ENCODE measurements at places on chromosomes 12 and 14. TPM values are rescaled to one million over a fixed set of nuclear protein-coding genes. Genes with fewer than 3 reads are reported as not detected.

DNA sequence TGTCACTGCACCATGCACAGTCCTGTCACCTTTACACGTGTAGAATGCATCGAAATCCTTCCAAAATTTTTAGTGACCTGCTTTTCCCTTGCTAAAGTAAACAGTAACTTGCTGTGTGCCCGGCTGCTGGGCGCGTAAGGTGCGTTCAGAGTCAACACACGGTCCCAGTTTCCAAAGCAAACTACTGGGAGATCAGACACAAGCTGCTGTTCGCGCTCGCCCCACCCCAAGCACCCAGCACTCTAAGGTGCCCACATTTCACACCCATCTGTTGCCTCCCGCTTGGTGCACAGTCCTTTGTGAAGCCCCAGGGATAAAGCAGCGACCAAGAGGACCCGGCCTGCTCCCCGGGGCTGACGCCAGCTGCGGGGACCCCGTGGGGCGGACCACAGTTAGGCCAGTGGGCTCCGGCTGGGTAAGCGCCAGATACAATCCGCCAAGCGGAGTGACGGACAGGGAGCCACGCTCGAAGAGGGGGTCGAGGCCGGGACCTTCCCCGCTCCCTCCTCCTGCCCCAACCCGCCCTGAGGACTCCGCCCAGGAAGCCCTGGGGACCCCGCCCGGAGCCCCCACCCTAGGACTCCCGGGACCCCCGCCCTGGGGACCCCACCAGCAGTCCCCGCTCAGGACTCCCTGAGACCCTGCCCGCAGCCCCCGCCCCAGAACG lies 633 bp downstream of the STX2 start:
- DNase-seq, result peak; percentile 7
- H3K36me3 ChIP-seq, result 0 out of 2 replicates have a peak, but pooled peaks cover 3% of the 10 kb centered on the region
- no peaks in the 10 kb centered on the region for H3K27me3 ChIP-seq
- H3K27ac ChIP-seq, result peak overlapping the region; percentile 77
- peaks cover 39% of the 10 kb centered on the region for H3K4me1 ChIP-seq
- H3K4me3 ChIP-seq, result peak overlapping the region; percentile 98

DNA sequence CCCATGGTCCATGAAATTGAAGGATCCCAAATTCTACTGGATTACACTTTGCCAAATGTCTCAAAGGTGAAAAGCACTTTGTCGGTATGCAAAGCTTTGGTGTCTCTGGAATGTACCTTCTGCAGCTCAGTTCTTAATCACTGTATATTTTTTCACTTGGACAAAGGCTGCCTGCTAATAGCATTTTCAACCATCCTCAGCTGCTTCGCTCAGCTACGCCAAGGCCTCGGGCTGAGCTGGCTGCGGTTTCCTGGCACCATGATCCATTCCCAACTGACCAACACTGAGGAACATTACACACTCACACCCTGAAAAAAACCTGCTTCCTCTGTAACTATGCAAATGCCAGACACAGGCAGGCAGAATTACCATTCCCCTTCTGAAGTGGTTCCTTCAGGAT lies 335.2 kb downstream of the DPF3 start:
- H3K4me1 ChIP-seq, result peaks cover 37% of the 10 kb centered on the region
- peak; percentile 82 for DNase-seq
- peak overlapping the region; percentile 83 for H3K27ac ChIP-seq
- H3K4me3 ChIP-seq, result peak overlapping the region; percentile 57
- H3K36me3 ChIP-seq, result no peaks in the 10 kb centered on the region
- H3K27me3 ChIP-seq, result peaks cover 3% of the 10 kb centered on the region

GZMH gene
- total RNA-seq, result not detected

GRCh38 chr12:29610473-29611170 lies 113.1 kb upstream of the OVCH1 start:
- no peaks in the 10 kb centered on the region for H3K27me3 ChIP-seq
- no peaks in the 10 kb centered on the region for H3K4me1 ChIP-seq
- H3K36me3 ChIP-seq, result no peaks in the 10 kb centered on the region
- H3K27ac ChIP-seq, result no peak overlapping the region
- H3K4me3 ChIP-seq, result no peak overlapping the region

- H3K36me3 ChIP-seq, result peaks cover 33% of the 10 kb centered on the region
- no peaks in the 10 kb centered on the region for H3K4me1 ChIP-seq
- no peak overlapping the region for H3K4me3 ChIP-seq
- no peak for DNase-seq
- H3K27ac ChIP-seq, result no peak overlapping the region
These were observed 42.5 kb downstream of the JDP2 start for GRCh38 chr14:75470238-75470797.

DNA sequence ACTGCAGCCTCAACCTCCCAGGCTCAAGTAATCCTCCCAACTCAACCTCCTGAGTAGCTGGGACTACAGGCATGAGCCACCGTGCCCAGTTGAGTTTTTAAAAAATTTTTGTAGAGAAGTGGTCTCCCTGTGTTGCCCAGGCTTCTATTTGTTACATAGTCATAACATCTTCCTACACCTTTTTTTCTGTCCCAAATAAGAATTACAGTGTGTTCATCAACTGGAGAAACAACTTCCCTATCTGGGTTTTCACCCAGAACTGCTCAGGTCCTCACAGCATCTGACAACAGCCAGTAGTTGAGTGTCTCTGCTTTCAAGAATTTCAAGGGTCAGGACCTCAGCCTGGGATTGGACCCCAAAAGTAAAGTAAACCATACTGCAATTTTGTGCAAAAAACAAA lies 235.2 kb upstream of the AMIGO2 start:
- H3K4me3 ChIP-seq, result no peak overlapping the region
- H3K27me3 ChIP-seq, result no peaks in the 10 kb centered on the region
- peaks cover 14% of the 10 kb centered on the region for H3K4me1 ChIP-seq
- no peaks in the 10 kb centered on the region for H3K36me3 ChIP-seq
- no peak overlapping the region for H3K27ac ChIP-seq
- no peak for DNase-seq

CYP27B1 gene
- total RNA-seq, result 0.57 TPM

DYNC1H1 gene
- total RNA-seq, result 386 TPM

DNA sequence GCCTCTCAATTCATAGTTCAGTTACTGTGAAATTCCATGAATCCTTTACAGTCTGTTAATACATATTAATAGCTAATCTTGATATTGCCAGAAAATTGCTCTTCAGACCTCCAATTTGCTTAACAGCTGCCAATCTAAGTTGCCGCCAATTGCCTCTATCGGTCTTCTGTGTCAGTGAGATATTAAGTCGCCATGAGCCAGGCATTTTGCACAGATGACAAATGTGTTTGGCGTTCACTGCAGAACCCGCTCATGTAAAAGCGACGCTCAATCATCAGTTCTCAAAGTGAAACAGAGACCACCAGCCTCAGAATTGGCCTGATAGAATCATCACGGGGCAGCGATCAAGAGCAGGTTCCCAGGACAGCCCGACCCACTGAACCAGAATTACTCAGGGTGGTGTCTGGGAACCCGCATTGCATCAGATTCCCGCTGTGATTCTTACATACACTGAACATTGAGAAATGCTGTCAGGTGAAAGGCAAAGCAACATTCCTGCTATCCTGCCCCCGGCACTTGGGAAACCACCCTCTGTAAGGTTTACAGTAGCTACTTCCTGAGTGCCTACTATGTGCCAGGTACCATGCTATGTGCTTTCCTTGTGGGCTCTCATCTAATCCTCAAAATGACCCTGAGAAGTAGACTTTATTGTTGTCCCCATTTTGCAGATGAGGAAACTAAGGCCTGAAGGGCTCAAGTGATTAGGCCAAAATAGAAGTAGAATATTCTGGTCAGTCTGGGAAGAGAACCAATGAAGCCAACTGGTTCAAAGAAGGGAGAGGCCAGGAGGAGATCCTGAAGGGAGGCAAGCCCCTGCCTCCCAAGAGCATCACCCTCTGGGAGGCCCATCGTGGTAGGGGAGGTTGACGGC lies 216.4 kb downstream of the SLC41A2 start:
- no peak overlapping the region for H3K4me3 ChIP-seq
- peaks cover 19% of the 10 kb centered on the region for H3K4me1 ChIP-seq
- no peak overlapping the region for H3K27ac ChIP-seq
- H3K36me3 ChIP-seq, result no peaks in the 10 kb centered on the region
- H3K27me3 ChIP-seq, result peaks cover 18% of the 10 kb centered on the region

DNA sequence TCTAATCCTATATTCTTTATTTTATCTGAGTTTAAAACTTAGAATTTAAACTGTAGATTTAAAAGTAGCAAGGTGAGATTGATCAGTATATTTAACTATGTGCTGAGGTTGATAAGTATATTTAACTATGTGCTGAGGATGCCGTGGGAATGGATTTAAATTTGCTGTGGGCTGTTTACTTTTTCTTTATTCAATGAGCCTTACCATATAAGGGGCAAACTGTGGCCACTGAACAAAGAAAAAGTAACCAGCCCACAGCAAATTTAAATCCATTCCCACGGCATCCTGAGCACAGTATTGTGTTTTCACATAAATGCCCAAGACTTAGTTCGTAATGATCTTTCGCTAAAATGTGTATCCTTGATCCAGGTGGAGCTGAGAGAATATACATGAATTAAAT lies 43.1 kb downstream of the PROX2 start:
- no peak for DNase-seq
- no peak overlapping the region for H3K4me3 ChIP-seq
- H3K36me3 ChIP-seq, result peaks cover 40% of the 10 kb centered on the region
- H3K27ac ChIP-seq, result no peak overlapping the region
- peaks cover 3% of the 10 kb centered on the region for H3K27me3 ChIP-seq

GRCh38 chr14:69979882-69980281 lies 100.7 kb downstream of the SMOC1 start:
- no peak overlapping the region for H3K4me3 ChIP-seq
- H3K27me3 ChIP-seq, result peaks cover 12% of the 10 kb centered on the region
- no peaks in the 10 kb centered on the region for H3K36me3 ChIP-seq

DNA sequence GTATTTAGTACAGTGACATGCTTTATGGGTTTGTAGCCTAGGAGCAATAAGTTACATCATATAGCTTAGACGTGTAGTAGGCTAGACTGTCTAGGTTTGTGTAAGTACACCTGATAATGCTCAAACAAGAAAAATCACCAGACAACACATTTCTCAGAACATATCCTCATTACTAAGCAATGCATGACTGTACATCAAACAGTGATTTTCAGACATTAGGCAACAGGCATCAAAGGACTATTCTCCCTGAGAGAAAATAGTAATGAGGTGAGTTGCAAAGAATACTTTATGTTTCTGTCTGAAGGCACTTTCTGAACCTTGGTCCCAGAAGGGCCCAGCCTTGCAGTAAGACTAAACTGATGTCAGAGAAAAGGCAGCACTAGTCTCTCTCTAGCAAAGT lies 48.4 kb upstream of the SYT10 start:
- DNase-seq, result no peak
- H3K27me3 ChIP-seq, result no peaks in the 10 kb centered on the region
- no peak overlapping the region for H3K4me3 ChIP-seq
- no peak overlapping the region for H3K27ac ChIP-seq
- no peaks in the 10 kb centered on the region for H3K36me3 ChIP-seq

SLC25A47 gene
- total RNA-seq, result not detected

- no peaks in the 10 kb centered on the region for H3K36me3 ChIP-seq
- H3K27ac ChIP-seq, result no peak overlapping the region
- no peak for DNase-seq
- no peaks in the 10 kb centered on the region for H3K4me1 ChIP-seq
- peaks cover under 1% of the 10 kb centered on the region for H3K27me3 ChIP-seq
- no peak overlapping the region for H3K4me3 ChIP-seq
These were observed 13.8 kb downstream of the PRICKLE1 start for GRCh38 chr12:42575717-42576116.

DNA sequence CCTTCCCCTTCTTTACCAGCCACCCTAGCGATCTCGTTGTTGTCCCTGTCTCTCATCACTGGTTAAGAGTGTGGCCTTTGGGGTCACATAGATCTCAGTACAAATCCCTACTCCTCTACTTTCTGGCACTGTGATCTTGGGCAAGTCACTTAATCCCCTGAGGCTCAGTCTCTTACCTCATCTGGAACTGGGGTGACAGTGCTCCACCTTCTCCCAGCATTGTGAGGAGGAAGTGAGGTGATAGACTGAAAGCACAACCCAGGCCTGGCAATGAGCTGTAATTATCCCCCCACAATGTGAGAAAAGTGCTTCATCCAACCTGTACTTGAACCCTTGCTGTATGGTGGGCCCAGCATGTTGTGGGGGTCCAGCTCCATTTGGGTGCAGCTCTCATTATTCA lies 48.0 kb downstream of the IRAK3 start:
- H3K27ac ChIP-seq, result no peak overlapping the region
- peaks cover 13% of the 10 kb centered on the region for H3K27me3 ChIP-seq
- DNase-seq, result no peak
- H3K36me3 ChIP-seq, result no peaks in the 10 kb centered on the region

DNA sequence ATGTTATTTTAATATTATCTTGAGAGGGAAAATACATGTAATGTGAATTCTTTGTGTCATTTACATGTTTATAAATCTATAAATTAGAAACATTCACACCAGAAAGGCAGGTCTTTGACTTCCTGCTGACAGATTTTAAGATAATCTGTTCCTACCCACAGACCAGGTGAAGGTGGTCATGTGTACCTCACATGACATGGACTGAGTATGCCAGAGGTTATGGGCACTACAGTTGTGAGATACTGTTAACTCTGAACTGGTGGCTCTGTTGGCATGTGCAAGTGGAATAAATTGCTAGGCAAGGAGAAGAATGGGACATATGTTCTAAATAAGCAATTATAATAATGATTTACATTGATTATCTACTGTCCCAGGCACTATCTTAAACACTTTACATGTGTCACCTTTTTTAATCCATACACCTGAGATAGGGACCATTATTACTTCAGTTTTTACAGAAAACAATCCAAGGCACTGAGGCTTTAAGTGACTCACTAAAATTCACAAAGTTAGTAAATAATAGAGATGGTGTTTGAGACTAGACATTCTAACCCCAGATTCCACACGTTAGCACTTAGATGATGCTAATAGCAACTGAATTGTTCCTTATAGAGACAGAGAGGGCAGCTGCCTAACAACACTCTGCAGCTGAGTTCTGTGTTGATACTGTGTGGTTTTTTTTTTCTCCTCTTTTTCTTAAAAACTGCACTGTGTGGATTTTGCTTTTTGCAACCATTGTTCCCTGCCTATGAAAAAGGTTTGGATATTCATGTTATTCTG lies 23.8 kb downstream of the SLC16A7 start:
- no peak overlapping the region for H3K27ac ChIP-seq
- no peak overlapping the region for H3K4me3 ChIP-seq
- DNase-seq, result no peak
- peaks cover 7% of the 10 kb centered on the region for H3K36me3 ChIP-seq
- peaks cover 28% of the 10 kb centered on the region for H3K4me1 ChIP-seq

GRCh38 chr14:60273956-60274355 lies 24.9 kb downstream of the PPM1A start:
- H3K27ac ChIP-seq, result no peak overlapping the region
- no peak overlapping the region for H3K4me3 ChIP-seq
- H3K36me3 ChIP-seq, result peaks cover 7% of the 10 kb centered on the region
- no peaks in the 10 kb centered on the region for H3K27me3 ChIP-seq

DNA sequence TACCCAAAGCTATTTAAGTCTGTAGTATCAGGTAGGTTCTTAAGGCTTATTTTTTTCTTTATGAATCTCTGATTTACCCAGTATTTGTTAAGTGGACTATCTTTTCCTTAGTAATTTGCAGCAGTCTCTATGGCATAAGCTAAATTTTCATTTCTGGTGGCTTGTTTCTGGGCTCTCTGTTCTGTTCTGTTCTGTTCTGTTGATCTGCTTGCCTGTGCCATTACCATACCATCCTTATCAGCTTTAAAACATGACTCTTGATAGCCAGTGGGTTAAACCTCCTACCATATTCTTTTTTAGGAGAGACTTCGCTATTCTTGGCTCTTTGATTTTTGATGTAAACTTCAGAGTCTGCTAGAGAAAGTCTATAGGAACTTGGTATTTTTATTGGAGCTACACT lies 46.8 kb downstream of the PCNX1 start:
- no peak for DNase-seq
- H3K36me3 ChIP-seq, result peaks cover 14% of the 10 kb centered on the region
- no peak overlapping the region for H3K4me3 ChIP-seq
- no peak overlapping the region for H3K27ac ChIP-seq
- H3K4me1 ChIP-seq, result peaks cover 11% of the 10 kb centered on the region

Data from HFFc6 (cell line).